ENCODE measurements at places on chromosomes 5 and 9.

GRCh38 chr5:122653087-122654017, 121.5 kb upstream of the SNX2 start:
- no peak for DNase-seq

DNA sequence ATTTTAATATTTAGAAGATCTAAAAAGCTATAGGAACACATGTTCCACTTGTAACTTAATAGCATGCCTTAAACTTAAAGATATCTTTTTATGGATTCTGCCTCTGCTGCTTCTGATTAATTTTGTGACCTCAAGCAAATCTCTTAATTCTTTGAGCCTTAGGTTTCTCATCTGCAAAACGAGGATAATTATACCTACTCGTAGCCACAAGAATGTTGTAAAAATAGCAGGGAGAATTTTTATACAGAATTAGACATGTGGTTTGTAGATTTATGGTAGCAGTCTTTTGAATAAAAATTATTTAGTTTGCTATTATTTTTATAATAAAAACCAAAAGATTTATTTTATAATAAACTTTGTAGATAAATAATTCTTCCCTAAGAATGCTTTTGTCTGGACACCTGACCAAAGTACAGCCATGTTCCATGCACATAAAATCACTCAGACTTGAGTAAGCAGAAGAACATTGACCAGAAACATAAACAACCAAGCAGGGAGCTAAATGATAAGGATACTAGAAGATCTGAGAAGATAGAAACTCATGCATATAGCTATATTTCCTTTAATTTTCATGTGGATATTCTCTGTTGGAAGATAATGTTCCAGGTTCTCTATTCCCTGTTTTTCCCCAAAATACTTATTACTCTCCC, 18.5 kb downstream of the C9orf85 start:
- no peak for DNase-seq

- DNase-seq, result no peak
Observed at GRCh38 chr5:73196201-73196600, 23.2 kb downstream of the TMEM174 start.

DNA sequence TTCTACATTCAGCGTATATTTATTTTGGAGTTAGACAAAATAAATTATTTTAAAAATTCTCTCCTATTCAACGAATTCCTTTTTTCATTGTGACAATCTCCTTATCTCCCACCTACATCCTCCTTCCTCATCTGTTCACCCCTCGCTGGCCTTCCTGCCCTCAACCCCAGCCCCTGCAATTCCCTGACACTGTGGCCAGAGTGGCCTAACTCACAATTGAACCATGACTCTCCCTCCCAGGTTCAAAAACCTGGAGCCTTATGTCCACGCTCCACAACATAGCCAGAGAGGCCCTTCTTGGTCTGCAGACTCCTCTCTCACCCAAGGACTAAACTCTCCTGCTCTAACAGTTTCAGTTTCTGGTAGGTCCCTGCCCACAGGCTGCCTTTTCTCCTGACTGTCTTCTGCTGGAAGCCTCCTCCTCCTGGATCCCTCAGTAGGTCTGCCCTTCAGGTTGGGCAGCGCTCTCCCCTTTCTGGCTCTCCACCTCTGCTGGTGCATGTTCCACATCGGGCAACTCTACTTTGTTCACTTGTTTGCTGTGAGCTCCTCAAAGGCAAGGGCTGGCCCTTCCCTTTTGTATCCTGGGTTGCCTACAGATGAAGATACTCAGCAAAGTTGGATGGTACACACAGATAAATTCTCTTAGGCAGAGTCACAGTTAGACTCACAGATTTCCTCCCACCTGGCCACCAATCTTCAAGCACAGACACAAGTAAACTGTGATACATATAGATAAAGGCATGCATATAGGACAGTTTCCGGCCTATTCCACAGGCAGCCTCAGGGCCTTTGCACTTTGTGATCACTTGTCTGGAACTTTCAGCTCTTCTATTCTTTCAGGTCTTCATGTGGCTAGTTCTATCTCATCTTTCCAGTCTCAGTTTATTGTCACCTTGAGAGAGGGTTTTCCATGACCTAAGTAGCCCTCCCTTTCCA, 19.8 kb upstream of the MYORG start:
- DNase-seq, result no peak

GRCh38 chr9:78533500-78533899, 236.6 kb downstream of the PSAT1 start:
- DNase-seq, result no peak

- DNase-seq, result no peak
Observed at GRCh38 chr5:109298794-109299193, 111.0 kb downstream of the PJA2 start.

- DNase-seq, result no peak
Observed at GRCh38 chr5:117713585-117714198, 1139.1 kb upstream of the SEMA6A start.

- no peak for DNase-seq
Observed at GRCh38 chr9:133154097-133154989, 9.4 kb downstream of the GBGT1 start.

DNA sequence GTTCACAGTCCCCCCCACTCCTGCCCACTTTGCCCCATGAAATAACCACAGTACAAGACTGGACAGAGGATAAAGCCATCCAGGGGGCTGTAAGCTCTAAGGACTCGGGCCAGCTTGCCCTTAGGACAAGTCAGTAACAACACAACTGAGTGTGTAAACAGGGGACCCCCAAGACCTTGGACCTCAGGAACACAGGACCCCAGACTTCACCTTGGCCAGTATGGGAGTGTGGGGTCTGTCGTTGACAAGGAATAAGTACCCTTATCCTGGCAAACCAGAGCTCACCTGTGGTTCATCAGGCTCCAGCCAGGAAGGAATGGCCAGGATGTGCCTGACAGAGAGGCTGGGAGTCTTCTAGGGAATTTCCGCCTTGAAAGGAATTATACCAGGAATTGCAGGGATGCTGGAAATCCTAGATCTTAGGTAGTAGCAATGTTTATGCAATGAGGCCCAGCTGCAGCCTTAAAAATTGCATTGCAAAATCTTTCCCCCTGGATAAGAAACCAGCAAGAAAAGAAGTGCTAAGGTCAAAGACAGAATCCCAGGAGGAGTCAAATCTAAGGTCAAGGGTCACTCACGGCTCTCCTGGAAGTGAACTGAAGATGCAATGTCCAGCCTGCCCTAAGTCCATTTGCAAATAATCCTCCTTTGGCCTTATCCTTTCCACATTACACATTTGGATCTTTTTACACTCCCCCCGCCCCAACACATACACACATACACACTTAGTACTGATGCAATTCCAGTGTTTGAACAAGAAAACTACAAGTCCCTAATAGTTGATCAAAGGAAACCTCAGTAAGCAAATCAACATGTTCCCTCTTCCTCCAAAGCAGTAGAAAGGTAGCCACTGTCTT, 27.3 kb upstream of the TDRD7 start:
- no peak for DNase-seq

- no peak for DNase-seq
Observed at GRCh38 chr9:68625559-68625958, 79.5 kb upstream of the PIP5K1B start.

GRCh38 chr5:10591159-10591558, 27.3 kb downstream of the ANKRD33B start:
- DNase-seq, result no peak

- no peak for DNase-seq
Observed at GRCh38 chr5:37554938-37555337, 175.8 kb downstream of the WDR70 start.

DNA sequence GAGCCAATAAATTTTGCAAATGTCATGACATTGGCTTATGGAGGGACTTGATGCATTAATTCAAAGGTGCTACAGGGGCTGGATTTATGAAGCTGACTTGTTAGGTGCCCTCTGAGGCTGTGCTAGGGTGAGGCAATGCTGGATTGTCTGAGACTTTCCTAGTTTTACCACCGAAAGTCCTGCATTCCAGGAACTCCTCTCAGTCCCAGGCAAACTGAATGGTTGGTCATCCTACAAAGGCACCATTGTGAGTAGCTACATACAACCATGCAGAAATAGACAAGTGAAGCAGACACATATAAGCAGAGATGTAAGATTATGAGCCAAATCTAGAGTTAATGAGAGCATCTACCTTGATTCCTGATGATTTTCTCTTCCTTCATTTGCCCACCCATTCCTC, 95.3 kb downstream of the LIX1 start:
- DNase-seq, result no peak

GRCh38 chr9:81597419-81598122, 91.8 kb downstream of the TLE1 start:
- DNase-seq, result no peak

- DNase-seq, result no peak
Observed at GRCh38 chr9:36501727-36502126, 71.0 kb upstream of the MELK start.

DNA sequence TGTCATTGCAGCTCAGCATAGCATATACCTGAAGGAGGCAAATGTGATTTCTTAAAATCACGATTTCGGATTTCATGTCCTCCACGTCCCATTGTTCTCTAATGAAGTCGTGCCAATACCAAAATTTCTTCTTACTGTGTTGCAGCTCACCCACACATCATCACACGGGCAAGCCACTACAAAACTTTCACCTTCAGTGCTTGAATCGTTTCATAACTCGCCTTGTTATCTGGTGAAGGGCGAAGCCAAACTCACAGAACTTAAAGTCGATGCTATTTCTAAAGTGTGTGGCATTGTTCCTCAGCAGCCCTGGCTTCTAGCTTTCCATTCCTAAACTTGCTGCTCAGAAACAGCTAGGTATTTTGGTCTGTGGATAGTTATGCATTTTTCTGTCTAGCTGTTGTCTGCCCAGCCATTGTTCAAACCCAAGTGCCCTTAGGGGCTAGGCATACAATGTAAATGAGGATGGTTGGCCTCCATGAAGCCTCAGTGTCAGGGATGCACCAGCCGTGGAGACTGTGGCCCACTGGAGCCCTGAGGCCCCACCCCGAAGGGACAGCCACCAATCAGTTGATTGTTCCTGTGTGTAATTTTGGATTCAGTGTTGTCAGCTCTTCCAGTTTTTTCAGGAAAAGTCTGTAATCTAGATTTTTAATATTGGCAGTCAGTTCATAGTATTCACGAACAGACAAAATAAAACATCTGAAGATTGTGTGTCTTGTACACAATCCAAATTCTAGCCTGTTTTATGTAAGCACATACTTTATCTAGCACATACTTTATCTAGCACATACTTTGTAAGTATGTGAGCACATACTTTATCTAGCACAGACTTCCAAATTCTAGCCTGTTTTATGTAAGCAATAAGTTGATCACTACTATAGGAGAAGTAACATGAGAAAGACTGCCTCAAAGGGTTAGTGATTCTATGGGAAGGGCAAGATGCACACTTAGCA, 112.8 kb downstream of the DAPK1 start:
- no peak for DNase-seq

DNA sequence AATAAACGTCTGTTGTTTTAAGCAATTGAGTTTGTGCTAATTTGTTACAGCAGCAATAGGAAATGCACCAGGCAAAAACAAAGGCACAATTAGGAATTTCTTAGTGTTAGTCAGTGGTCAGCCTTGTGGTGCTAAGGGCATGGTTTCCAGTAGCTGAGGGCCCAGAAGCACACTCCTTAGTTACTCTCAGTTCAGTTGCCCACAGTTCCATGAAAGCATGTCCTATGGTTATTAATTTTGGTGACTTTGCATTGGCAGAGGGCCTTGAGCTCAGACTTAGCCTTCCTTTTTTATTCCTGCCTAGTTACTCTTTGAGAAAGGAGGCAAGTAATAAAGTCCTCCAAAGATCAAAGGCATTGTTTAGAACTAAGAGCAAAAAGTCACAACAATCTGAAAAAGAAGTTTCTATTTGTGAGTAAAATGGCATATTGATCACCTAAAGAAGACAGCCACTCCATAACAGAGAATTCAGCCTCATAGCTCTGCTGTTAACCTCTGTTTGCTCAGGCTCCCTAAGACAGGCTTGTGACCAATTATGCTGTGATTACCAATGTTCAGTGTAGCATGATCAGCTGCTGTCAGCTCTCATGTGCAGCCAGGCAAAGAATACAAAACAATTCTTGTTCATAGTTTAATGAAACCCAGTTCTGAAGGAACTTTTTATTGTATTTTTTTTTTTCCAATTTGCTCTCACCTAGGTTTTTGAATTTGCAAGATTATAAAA, 57.0 kb upstream of the MROH2B start:
- no peak for DNase-seq

DNA sequence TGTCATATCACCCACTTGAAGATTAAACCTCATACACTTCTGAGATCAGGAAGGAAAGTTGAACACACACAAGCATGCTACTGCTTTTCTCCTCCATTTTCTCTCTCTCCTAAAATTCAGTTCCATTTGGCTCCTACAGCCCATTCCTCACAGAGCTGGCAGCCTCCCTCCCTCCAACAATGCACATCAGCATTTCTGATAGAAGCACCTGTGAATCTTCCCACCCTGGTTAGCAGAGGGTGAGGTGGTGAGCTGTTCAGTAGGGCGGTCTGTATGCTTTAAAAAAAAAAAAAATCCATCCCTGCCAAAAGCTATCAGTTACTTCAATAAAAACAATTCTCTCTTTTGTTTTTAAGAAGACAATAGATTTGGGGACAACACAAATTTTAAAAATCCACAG, 463.2 kb upstream of the KIF2A start:
- DNase-seq, result no peak

DNA sequence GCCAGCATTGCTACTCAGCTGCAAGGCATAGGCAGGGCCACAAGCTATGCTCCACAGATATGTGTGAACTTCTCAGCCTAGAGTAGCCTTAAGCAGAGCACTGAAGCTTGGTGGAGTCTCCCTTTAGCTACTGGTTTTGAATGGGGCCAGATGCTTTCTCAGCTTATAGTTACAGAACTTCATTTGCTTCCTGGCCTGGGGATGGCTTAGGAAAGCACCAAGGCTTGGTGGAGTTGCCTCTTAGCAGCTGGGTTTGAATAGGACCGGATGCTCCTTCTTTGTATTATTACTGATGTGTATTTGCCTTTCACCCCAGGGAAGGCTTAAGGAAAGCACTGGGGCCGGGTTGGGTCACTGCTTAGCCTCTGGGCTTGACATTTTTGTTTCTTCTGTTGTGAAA, 497.8 kb upstream of the SEMA6A start:
- no peak for DNase-seq

- no peak for DNase-seq
Observed at GRCh38 chr5:60820593-60821487, 23.2 kb downstream of the ELOVL7 start.

GRCh38 chr5:29079771-29080170, 2041.4 kb upstream of the CDH9 start:
- DNase-seq, result peak; percentile 1

GRCh38 chr9:87107072-87107471, 159.8 kb upstream of the GAS1 start:
- DNase-seq, result no peak

GRCh38 chr9:115985657-115986056, 167.9 kb upstream of the PAPPA start:
- no peak for DNase-seq

- no peak for DNase-seq
Observed at GRCh38 chr5:6649186-6649585, 15.9 kb downstream of the SRD5A1 start.

GRCh38 chr9:98810102-98810842, 2.8 kb downstream of the GALNT12 start:
- DNase-seq, result no peak

DNA sequence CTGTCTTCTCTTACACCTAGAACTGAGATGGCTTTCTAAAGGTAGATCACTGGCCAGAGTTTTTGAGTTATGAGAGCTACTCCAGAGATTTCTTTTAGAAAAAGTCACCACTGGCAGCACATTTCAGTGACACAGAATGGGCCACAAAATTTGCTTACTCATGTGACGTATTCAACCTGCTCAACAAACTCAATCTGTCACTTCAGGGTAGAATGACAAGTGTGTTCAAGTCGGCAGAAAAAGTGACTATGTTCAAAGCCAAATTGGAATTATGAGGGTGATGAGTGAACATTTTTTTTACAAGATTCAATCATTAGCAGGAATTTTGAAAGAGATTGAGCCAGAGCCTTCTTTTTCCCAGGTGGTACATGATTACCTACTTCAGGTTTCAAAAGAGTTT, 46.5 kb downstream of the TAF11L14 start:
- DNase-seq, result no peak

Measured in HS-27A (cell line).